ENCODE measurements at places on chromosomes 4 and X. TPM values are rescaled to one million over a fixed set of nuclear protein-coding genes. Genes with fewer than 3 reads are reported as not detected.

The KCNE5 gene
- 0.38 TPM for total RNA-seq

The CENPI gene
- 0.42 TPM for total RNA-seq

The FRAS1 gene
- 5.2 TPM for total RNA-seq

The PRKG2 gene
- total RNA-seq: 16.6 TPM

The NUDT10 gene
- total RNA-seq: 0.13 TPM

The GAB3 gene
- 10.2 TPM for total RNA-seq

The GRK4 gene
- 8.5 TPM for total RNA-seq

The NHSL2 gene
- total RNA-seq: 6.1 TPM

The VCX3B gene
- total RNA-seq: not detected

The PCDH7 gene
- 10.6 TPM for total RNA-seq

GRCh38 chrX:12581546-12581945, 209.7 kb upstream of the PRPS2 start:
- DNase-seq: no peak

- DNase-seq: peak; percentile 21
Measured at GRCh38 chr4:30380404-30380998, 339.7 kb upstream of the PCDH7 start.

DNA sequence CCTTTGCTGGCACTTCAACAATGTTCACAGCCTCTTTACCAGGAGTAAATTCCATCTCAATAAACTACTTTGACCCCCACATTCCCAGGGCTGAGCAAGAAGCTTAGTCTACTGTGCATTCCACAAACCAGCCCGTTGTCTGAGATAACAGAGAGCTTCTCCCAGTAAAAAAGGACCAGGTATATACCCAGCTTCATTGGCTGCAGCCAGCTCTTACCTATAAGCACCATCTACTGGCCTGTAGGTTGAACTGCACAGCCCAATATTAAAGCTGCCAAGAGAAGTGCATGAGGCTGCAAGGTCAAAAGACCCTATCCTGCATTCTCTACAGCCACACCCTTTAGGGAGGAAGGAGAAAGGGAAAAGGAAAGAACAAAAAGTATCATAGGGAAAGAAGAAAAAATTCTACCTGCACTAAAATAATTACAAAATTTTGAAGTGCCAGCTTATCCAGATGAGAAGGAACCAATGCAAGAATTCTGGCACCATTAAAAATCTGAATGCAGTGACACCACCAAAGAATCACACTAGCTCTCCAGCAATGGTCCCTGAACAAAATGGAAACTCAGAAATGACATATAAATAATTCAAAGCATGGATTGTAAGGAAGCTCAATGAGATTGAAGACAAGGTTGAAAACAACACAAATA, 45.7 kb upstream of the INTU start:
- no peak for DNase-seq

- no peak for DNase-seq
Measured at GRCh38 chrX:43969504-43970501, 3.4 kb downstream of the NDP start.

- DNase-seq: no peak
Measured at GRCh38 chr4:19736968-19737756, 514.5 kb upstream of the SLIT2 start.

DNA sequence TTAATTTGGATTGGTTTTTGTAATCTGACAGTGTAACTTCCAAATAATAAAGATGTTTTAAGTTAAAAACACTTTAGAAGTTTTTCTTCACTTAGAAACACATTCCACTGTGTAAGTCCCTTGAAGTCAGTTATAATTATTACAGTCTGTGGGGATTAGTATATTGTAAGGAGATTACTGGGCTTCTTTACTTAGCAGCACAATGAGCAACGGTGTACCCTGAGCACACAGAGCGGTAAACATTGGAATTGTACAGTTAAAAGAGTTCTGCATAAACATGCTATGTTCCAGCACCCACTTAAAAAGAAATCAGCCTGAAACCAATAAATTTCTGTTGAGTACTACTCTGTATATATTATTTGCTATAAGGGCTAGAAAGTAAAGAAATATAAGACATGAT, 44.3 kb downstream of the CCSER1 start:
- no peak for DNase-seq

GRCh38 chr4:73103799-73104503, 34.4 kb upstream of the COX18 start:
- no peak for DNase-seq

DNA sequence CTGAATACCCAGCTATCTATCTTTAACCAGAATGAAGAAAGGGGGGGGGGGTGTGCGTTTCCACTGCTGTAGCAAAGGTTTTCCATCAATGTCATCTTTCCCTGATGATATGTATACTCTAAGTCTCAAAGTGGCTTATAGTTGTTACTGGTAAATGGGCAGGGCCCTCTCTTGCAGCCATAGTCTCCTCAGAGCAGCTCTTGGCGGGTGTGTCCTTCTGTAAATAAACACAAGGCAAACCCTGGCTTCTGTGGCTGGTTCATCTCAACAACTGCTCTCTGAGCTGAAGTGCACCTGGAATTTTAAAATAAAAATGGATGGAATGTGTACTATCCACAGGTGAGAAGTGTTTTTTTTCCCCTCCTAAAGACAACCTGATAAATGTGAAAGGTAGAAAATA, 57.5 kb upstream of the SCML1 start:
- DNase-seq: no peak

DNA sequence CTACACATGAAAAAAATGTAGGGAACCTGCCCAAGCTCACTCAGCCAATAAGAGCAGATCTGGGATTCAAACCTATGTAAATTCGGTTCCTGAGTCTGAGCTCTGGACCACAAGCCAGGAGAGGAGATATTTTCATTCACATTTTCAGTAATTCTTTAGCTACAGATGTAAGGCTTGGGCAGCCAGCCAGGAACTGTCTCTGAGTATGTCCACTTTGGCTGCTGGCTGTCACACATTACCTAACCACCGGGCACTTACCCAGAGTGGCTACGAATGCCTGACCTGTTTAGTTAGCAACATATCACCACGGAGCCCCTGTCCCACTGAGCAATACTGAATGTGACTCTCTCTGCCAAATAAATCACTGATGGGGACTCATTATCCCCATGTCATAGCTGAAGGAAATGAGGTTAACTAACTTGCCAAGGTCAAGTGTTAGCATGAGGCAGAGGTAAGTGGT, 15.3 kb downstream of the USP46 start:
- peak; percentile 85 for DNase-seq

- DNase-seq: no peak
Measured at GRCh38 chr4:183855323-183856190, 49.5 kb upstream of the STOX2 start.

DNA sequence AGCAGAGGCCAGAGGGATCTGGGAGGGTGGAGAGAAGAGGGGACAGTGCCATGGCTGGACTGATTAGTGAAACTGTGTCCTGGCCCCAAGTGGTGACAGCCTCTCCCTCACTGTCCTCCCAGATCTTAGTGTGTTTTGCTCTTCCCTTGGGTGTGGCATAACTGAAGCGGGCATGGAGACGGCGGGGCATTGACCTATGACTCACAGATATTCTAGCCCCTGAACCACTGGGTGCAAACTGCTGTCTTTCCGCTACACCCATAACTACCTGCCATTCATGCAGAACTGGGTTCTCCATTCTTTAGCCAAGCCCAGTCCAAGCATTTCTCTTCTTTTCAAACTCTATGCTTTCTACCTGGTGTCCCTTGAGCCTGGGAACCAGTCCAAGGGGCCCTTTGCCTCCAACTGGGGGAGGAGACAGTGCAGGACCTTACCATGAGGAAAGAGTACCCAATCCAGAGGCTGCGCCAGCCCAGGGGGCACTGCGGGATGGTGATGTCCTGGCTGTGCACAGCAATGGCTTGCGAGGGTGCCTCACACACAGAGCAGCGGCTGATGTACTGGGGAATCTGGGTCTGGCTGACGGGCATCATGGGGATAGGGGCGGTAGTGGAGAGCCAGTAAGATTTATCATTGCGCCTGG, 67.6 kb downstream of the ATG4A start:
- DNase-seq: no peak

All from left cardiac atrium (tissue), 4 donors.